ENCODE measurements at places on chromosomes 13 and 19. TPM values are rescaled to one million over a fixed set of nuclear protein-coding genes. Genes with fewer than 3 reads are reported as not detected.

DNA sequence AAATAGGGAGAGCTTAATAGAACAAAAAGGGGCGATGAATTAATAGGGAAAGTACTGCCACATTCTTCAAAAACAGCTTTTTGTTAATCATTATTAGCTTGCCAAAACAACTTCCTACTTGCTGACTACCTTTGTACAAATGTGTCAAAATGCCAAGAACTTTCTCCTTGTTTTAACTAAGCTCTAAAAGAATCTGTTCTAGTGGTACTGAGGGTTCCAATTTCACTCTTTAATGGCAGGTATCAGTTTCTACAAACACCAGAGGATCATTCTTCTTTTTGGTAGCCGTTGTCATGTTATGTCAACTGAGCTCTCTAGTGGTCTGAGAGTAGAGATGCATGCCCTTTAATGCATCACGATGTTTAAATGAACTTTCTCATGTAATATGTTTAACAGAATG is 29.4 kb upstream of the FBXL3 start:
- DNase-seq: no peak

- DNase-seq: no peak
These were observed 15.2 kb downstream of the ELAVL3 start for GRCh38 chr19:11465600-11465999.

The TMEM221 gene
- total RNA-seq: under 0.01 TPM

- DNase-seq: no peak
These were observed 1385.8 kb downstream of the PCDH9 start for GRCh38 chr13:65844266-65844841.

GRCh38 chr13:77339408-77339807 is 12.5 kb upstream of the MYCBP2 start:
- no peak for DNase-seq

- DNase-seq: no peak
These were observed 104.3 kb upstream of the FRY start for GRCh38 chr13:31927219-31927653.

DNA sequence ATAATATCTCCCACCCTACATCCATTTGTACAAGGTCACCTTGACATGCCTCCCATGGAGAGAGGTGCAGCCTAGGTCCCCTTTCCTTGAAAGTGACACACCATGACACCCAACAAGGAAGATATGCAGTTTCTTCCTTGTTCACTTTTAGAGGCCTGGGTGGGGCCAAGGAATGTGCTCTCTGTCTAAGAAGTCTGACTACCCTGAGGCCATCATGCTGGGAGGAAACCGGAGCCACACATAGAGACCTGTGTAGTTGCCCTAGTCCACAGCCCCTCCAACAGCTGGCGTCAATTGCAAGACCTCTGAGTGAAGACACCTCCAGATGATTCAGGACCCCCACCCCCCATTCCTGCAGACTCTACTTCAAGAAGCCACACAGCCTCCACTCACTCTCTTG is 11.0 kb downstream of the SYDE1 start:
- no peak for DNase-seq

DNA sequence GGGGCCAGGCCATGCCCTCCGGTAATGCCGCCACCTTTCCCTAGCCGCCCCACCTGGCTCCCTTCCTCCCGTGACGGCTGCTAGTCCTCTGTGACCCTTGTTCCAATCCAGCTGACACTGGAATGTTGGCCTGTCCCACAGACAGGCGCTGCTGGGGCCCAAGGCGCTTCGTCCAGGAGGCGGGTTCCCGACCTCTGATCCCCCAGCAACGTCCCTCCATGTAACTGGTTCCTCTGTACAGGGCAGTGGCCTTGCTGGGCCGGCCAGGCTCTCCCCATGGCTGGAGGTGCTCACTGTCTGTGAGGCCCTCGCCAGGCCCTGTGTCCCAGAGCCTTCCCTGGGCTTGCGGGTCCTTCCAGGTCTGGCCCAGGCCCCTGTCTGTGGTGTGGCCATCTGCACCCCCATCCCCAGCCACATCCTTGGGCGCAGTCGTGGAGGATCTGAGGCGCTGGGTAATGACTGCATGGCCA is 6.8 kb upstream of the GRIN3B start:
- no peak for DNase-seq

DNA sequence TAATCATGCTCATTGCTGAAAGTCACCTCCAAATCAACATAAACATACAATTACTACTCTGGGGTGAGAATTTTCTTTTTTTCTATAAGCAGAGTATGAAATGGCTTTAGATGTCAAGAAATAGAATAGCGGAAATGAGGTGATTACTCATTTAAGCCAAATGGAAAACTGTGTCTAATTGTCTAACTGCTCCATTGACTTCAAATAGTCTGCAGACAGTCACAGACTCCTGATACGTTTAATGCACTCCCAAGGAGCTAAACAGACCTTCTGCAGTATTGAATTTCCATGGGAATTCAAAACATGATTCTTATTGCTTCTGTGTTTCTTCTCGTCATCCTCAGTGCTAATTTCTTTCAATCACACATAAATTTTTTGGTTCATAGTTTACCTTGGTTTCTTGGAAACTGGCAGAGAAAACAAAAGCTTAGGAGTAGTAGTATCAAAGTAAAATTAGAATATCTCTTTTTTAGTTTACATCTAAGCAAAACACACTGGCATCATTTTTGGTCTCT is 865.2 kb upstream of the SLC10A2 start:
- no peak for DNase-seq

DNA sequence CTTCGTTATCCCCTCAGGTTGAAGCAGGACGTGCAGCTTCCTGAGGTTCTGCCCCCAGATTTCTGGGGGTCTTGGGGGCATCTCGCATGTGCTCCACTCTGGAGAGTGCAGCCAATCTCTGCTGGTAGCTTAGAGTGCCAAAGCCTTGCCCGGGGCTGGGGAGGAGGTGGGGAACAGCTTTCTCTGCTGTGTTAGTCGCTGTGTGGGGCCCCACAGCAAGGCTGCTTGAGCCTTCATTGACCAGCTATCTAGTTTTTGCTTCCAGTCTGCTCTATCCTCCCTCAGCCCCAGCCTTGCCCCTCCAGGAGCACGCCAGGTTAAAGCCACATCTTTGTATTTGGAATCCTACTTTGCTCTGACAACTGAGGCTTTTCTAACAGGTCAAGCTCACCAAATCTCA is 32.0 kb upstream of the MEDAG start:
- no peak for DNase-seq

GRCh38 chr13:47845981-47846380 is 155.1 kb downstream of the SUCLA2 start:
- no peak for DNase-seq

GRCh38 chr19:29056535-29056934 is 156.4 kb downstream of the UQCRFS1 start:
- no peak for DNase-seq

DNA sequence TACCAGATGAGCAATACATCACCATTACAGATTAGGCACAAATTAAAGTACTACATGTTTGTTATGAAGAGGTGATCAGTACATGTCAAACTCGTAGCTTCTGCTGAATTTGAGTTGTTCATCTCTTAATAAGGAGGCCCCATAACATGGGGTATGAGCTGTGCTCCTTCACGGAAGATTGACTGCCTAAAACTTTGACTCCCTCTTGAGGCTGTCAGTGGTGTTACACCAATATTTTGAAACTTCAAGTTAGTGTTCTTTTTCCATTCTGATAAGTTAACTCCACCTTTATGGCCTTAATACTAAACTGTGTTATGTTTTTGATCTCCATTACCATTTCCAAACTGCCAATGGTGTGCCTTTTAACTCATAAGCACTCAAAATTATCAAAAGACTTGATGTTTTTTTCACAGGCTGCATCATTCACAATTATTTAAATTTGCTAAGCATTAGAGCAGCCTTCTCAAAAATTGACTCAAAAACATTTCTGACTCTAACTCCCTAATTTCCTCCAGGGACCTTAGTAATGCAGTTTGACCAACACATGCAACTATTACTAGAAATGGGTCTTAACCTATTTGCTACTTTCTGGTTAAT is 1591.5 kb downstream of the PCDH9 start:
- DNase-seq: peak; percentile 30

The ZNF8 gene
- total RNA-seq: 10.5 TPM

DNA sequence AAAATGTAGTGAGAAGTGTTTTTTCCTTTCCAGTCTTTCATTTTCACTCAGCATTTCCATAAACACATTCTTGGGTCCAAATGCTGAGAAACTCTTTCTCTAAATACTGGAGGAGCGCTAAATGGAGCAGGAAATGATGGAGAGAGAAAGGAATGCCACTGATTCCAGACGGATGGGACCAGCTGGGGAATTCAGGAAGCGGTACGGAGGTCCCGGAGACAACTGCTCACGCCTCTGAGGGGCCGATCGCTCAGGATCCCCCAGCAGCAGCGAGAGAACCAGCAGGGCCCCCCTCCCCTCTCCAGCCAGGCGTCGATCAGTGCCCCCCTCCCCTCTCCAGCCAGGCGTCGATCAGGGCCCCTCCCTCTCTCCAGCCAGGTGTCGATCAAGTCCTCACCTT is 13.2 kb downstream of the RASA3 start:
- DNase-seq: no peak

The PPFIA3 gene
- total RNA-seq: 3.5 TPM

The ZNF234 gene
- 4.6 TPM for total RNA-seq

GRCh38 chr19:39080431-39080830 is 3.7 kb upstream of the ACP7 start:
- no peak for DNase-seq

The FBXO27 gene
- 0.27 TPM for total RNA-seq

GRCh38 chr19:19381007-19381926 is 24.2 kb upstream of the GATAD2A start:
- DNase-seq: no peak

- peak; percentile 46 for DNase-seq
These were observed 89.4 kb upstream of the RAP2A start for GRCh38 chr13:97344265-97345175.

The RNF17 gene
- total RNA-seq: not detected

DNA sequence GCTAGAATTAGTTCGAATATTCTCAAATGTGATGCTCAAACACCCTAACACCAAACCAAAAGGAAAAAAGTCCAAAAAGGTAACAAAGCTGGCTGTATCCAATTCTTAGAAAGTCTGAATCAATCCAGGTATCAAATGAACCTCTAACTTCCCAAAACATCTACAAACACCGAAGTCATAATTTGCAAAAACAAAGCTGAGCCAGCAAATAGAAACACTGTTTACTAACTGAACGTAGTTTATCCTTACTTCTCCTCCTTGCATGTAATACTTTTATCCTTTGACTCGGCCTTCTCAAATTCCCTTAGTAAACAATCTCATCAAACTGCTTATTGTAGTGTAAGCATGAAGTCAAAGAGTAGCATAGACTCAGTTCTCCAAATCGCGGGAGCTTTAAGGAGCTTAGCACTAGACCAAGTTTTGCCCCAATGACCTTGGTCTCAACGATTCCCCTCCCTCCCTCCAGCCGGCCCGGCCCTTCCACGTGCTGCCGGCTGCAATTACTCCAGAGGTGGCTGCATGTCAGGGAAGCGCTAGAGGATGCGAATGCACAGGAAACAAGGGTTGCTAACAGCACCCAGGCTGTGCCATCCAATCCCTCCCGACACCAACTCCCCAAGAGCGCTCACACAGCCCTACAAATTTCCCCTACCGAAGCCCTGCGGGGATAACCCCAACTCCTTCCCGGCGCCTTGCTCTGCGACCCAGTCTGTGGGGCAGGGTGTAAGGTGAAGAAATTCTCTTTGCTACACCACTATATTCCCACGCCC is 693 bp downstream of the XPO4 start:
- DNase-seq: peak; percentile 17

DNA sequence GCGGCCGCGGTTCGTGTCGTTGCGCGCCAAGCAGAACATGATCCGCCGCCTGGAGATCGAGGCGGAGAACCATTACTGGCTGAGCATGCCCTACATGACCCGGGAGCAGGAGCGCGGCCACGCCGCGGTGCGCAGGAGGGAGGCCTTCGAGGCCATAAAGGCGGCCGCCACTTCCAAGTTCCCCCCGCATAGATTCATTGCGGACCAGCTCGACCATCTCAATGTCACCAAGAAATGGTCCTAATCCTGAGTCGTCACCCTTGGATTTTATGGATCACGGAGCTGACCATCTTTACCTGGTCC is 475 bp downstream of the MRPL57 start:
- DNase-seq: no peak

DNA sequence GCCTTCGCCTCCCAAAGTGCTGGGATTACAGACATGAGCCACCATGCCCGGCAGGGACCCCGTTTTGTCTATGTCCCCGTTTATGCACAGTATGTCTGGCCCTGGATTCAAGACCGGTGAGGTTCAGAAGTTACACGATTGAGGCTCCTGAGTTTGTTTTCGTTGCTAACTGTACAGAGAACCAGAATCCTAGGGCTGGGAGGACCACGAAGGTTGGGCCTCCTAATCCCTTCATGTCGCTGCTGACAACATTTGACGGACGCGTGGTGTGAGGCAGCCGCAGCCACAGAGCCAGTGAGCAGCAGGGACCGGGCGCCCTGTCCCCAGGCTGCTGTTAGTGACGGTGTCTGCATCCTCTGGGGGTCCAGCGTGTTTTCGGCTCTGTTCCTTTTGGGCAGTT is 91.4 kb downstream of the ATP11A start:
- DNase-seq: no peak

DNA sequence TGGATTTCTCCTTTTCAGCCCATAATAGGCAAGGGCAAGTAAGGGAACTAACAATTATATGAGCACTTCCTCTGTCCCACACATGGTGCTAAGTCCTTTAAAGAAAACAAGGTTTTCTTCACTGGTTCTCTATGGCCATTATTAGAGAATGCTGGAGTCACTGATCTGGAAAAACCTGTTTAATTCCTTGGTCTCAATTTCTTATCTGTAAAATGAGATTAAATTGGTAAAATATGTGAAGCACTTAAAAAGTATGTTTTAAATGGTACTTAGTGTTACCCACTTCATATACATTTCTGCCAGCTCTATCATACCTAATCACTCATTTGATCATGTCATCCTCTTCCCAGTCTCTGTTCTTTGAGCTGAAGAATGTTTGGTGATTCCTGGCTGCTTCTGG is 39.4 kb downstream of the LRCH1 start:
- no peak for DNase-seq

DNA sequence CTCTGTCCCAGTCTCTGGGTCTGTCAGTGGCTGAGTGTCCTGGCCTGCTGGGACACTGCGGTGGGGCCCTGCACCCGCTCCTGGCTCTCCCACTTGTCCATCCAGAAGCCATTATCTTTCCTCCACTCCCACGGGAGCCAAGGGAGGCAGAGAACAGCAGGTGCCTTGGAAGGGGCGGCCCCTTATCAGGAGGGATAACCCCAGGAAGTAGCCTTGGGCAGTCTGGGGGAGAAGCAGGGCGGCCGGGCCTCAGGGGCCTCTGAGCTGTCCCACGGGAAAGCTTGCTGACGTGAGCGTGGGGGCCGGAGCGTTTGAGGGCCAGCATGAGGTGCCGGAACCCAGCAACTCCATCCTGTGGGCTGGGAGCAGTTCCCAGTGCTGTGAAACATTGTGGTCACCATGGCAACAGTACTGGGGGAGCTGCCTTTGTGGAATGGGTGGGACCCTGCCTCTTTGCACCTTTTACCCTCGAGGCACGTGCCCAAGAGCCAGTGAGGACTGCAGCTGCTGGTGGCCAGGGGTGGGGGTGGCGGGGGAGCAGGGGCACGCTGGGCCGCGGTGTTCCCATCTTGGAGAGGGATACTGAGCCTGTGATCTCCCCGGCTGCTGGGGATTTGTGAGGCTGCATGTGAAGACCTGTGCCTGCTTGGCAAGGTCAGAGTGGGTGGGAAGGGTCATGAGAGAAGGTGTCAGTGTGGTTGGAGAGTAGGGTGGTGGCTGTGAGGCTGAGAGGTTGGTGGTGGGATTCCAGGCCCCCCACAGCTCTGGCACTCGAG is 20.9 kb downstream of the KLHL26 start:
- no peak for DNase-seq

The APOC4 gene
- total RNA-seq: not detected

The ONECUT3 gene
- total RNA-seq: not detected

Data from hematopoietic multipotent progenitor cell (in vitro differentiated cells).